Mucosa of gallbladder (tissue), 1 donor: ENCODE measurements at places on chromosomes 16 and 17.

DNA sequence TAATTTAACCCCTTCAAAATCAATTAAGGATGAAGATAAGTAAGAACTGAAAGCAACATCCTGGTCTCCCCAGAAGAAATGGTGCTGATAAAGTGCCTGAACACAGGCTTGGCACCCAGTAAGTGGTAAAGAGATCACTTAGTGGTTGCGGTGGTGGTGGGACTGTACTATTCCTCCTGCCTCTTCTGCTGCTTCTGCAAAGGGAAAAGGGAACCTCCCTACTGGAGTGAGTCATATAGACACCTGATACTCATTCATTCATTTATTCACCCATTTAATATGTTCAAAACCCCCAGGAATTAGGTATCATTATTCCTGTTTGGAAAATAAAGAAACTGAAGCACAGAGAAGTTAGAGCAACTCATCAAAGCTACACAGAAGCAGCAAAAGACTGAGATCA lies 60.6 kb downstream of the CDYL2 start:
- no peak for DNase-seq

DNA sequence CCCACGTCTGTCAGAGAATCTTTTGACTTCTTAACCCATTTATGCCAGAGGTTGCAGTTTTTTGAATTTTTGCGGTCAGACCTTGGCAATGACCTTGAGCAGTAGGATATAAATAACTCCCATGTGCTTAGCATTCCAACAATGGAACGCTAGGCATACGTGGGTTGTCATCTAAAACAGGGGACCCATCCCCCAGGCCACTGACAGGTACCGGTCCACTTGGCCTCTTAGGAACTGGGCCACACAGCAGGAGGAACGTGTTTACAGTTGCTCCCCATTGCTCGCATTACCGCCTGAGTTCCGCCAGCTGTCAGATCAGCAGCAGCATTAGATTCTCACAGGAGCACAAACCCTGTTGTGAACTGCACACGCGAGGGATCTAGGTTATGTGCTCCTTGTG lies 76.8 kb upstream of the LGALS9 start:
- DNase-seq, result no peak

GRCh38 chr17:12269751-12270150 lies 249.1 kb downstream of the MAP2K4 start:
- DNase-seq, result no peak

- DNase-seq, result no peak
Measured at GRCh38 chr17:74999523-74999922, 12.1 kb downstream of the CDR2L start.
